ENCODE measurements at places on chromosomes 16 and 17.

DNA sequence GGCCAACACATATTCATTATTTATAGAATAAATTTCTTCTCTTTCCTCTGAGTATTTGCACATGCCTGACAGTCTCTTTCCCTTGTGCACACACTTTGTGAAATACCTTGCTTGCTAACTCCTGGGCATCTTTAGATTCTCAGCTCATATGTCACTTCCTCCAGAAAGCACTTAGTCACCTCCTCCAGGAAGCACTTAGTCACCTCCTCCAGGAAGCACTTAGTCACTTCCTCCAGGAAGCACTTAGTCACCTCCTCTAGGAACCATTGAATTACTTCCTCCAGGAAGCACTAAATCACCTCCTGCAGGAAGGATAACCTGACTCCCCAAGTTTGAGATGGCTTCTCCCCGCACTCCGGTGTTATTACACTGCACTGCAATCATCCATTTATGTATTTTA lies 462.5 kb upstream of the EEF2KMT start:
- no peak for DNase-seq

DNA sequence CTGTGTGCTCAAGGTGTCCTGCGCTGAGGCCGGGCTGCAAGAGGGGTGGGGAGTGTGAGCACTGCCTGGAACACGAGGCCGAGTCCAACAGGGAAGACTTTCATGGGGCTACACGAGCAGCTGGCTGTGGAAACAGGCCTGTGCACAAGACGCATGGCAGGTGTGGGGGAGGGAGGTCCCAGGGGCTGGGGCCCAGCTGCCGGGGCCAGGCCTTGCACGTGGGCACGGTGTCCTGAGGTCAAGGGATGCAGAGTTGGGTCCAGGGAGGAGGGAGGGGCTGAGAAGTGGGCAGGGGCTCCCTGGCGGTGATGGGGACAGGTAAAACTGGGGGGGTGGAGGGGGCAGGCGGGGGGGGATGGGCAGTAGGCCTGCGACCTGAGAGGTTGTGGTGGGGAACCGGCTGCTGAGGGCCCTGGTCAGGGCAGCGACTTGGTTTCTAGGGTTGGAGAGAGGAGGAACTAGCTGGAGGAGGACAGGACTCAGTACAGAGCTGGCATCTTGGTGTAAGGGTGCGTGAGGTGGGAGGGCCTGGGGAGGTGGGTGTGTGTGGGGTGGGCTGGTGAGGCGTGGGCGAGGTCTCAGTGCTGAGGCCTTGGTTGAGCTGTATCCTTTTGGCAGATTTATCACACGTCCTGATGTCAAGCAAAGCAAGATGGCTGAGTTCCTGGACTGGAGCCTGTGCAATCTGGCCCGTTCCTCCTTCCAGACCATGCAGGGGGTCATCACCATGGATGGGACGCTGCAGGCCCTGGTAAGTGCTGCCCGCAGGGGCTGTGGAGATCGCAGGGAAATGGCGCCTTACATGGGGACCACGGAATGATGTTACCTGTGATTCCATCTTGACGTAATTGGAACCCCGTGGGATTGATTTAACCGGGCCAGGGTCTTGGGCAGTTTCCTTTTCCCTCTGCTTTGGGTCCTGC lies 29.4 kb downstream of the TBCD start:
- DNase-seq, result no peak

DNA sequence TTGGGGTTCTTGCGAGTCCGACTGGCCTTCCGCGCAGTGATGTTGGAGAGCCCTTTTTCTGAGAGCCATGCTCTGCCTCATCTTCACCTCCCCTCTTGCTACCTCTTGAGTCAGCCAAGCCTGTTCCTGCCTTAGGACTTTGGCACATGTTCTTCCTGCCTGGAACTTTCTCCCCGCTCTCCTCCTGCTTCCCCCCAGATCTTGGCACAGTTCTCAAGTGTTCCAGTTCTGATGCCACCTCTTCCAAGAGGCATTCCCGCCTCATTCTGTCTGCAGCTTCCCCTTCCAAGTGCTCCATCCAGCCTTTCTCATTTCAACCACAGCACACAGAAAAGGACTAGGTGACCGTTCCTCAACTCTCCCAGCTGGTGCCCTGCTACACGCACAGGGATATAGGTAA lies 7.7 kb downstream of the AKAP1 start:
- no peak for DNase-seq

DNA sequence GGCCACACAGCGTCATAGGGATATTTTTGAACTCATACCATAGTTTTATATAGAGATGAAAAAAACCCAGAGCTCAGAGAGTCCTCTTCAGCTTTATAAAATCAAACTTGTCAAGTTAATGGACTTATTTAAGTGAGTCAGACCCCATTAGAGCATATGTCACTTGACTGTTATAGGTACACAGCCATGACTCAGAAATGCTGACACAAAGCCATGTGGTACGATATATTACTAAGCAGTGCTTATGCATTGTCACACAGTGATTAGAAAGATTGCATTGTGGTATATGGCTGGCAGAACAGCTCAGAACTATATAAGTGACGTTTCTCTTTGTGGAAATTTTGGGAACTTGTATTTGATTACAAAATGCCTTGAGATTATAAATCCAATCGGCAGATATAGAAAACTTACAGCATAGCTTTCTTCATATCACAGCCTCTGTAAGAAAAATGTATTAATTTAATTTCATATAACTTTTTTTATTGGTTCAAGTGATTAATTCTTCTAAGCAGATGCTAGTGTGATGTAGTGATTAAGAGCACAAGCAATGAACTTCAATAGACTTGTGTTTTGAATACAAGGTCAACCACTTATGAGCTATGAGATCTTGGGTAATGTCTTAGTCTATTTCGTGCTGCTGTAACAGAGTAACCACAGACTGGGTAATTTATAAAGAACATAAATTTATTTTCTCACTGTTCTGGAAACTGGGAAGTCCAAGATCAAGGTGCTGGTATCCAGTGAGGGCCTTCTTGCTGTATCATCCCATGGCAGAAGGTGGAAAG lies 25.8 kb upstream of the GINS3 start:
- DNase-seq, result peak; percentile 95

DNA sequence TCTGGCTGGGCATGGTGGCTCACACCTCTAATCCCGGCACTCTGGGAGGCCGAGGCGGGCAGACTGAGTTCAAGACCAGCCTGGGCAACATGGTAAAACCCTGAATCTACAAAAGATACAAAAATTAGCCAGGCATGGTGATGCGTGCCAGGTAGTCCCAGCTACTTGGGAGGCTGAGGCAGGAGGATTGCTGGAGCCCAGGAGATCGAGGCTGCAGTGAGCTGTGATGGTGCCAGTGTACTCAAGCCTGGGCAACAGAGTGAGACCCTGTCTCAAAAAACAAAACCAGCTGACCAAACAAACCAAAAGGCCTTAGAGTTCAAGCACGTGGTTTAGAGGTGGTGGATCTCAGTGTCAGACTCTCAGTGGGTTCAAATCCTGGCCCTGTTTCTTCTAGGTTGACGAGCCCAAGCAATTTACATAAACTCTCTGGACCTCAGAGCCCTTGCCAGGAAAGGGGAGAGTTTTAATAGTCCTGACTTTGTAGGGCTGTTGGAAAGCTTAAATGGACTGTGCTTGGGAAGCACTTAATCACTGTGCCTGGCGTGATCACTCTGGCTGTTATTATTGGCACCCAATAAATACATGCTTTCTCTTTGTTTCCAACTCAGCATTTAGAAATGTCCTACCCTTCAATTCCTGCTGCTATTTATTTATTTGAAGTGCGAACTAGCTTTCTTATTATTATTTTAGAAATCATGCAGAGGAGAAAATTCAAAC lies 44.7 kb downstream of the ABCC1 start:
- no peak for DNase-seq

DNA sequence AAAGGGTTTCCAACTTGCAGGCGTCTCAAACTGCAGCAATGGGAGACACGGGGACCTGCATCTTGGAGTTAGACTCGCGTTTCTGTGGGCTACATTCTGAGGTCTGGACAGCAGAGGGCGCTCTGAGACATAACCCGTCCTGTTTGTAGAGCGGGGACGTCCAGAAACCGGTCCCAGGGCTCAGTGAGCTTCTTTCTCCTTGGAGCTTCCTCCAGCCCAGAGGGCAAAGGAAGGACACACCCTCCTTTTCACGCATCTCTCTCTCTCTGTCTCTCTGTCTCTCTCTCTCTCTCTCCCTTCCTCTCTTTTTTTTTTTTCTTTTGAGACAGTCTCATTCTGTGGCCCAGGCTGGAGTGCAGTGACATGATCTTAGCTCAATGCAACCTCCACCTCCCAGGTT lies 19.8 kb downstream of the COX4I1 start:
- peak; percentile 81 for DNase-seq

- DNase-seq, result no peak
Observed at GRCh38 chr17:79798299-79799173, 1.7 kb upstream of the CBX8 start.

DNA sequence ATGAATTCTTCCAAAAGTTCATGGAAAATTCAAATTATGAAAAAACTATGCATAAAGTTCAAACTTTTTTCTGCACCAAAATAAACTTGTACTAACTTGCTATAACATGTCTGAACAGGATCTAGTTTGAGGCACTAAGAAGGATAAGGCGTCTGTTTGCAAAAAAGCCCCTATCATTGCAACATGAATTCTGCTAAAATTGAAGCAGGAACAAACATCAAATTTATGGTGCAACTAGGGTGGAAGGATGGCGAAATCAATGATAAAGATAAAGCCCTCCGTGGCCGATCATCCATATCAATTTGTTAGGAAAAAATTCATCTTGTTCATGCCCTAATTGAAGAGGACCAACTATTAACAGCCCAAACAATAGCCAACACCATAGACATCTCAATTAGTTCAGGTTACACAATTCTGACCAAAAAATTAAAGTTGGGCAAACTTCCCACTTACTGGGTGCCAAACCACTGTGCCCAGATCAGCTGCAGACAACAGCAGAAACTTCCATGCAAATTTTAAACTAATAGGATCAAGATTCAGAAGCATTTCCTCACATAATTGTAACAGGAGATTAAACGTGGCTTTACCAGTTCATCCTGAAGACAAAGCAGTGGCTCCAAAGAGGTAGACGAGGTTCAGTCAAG lies 12.9 kb downstream of the IL21R start:
- DNase-seq, result no peak

DNA sequence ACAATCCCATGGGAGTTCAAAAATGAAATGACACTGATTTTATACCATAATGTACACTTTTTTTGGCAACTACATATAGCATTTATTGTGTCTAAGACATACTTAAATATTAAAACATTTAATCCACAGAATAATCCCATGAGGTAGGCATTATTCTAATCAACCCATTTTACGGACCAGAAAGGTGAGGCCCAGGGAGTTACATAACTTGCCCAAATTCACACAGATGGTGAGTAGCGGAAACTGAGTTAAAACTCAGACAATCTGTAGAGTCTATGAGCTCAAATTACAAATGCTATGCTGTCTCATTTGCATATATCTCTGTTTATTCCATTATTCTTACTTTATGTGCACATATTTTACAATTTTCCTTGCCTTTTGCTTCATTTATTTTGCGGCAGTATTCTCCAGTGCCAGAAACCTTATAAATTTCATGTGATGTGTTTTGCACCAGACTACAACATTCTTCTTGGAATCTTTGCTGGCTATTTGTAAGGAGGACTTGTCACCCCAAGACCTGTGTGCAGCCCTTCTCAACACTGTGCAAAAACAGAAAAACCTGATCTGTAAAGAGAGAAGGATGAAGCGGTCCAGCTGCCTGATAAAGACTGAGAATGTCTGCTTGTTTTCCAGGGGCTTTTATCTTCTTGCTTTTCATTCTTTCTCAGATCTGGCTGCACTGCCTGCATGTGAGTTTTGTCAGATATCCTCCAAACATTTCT lies 2.3 kb upstream of the ABCA9 start:
- no peak for DNase-seq

DNA sequence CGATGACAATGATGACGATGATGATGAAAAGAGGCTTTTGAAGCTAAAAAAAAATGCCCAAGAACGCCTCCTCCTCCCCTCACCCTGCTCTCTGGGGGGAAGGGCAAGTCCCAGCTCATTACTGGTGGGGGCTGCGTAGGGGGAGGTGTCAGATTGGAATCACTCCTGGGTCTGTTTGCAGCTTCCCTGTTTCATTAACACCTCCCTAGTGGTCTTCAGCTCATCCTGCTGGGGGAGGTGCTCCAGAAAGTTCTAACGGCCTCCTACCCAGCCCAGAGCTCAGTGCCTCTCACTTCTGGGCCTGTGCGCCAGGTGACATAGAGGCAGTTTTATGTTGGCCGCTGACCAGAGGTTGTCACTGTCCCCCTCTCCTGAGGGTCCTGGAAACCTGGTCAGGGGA lies 12.7 kb downstream of the MRM1 start:
- no peak for DNase-seq

DNA sequence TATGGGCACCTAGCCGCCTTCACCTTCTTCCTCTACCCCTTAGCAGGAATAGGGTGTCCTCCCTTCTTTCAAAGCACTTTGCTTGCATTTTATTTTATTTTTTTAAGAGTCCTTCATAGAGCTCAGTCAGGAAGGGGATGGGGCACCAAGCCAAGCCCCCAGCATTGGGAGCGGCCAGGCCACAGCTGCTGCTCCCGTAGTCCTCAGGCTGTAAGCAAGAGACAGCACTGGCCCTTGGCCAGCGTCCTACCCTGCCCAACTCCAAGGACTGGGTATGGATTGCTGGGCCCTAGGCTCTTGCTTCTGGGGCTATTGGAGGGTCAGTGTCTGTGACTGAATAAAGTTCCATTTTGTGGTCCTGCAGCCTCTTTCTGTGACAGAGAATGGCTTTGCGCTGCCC lies 4.6 kb downstream of the TMUB2 start:
- DNase-seq, result no peak

GRCh38 chr16:74281300-74281699 lies 15.3 kb upstream of the PSMD7 start:
- DNase-seq, result peak; percentile 38

DNA sequence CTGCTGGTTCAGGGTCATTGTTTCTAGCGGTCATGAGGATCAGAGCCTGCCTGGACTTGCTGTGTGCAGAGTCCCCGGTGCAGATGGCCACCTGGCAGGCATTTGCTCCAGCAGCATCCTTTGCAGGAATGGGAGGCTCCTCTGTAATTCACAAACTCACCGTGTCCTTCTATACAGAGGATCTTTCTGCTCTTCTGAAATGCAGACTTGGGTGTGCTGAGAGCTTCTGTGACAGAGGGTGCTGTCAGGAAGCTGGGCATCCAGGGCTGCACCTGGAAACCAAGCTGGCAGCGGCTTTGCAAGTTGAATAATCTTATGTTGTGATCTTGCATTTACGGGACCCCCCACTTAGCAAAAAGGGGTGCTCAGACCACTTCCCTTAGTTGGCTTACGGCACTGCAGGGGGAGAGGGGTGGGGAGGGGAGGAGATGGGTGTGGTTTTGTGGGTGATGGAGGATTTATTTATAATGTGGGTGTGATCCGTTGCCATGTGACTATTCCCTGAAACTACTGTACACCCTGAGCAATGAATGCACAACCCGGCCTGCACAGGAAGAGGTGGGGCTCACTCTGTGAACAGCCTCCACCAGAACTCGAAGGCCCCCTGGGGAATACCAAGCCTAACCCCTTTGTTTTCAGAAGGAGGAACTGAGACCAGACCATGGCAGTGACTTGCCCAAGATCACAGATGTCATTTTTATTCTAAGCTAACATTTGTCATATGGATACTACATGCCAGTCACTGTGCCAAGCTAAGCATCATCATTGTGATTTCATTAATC lies 178.3 kb downstream of the PRKCB start:
- no peak for DNase-seq

- no peak for DNase-seq
Observed at GRCh38 chr16:75653922-75654321, 6.3 kb downstream of the TERF2IP start.
